Activated CD8-positive, alpha-beta memory T cell treated with anti-CD3 and anti-CD28 coated beads for 4 hours (primary cell): ENCODE measurements at places on chromosomes 3 and 15.

GRCh38 chr15:27166917-27167316 lies 195.9 kb downstream of the GABRG3 start:
- no peak for DNase-seq

DNA sequence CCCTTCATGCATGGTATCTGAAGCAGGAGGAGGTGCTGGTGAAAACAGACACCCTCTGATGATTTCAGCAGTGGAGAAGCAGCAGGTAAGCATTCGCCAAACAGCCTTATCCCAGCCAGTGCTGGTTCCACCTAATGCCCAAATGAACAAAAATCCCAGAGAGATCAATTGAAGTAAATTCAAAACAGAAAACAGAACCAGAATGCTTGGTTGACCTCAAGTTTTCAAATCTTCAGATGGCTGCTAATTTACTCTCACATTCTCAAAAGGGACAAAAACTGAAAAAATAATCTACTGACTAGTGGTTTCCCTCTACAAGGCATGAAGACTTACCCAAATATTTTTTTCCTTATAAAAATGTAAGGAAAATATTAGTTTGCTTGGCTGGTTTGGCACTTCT lies 87.0 kb upstream of the MYO5C start:
- no peak for DNase-seq

- DNase-seq = no peak
These were observed 110.4 kb downstream of the LRRC28 start for GRCh38 chr15:99361545-99362185.

- DNase-seq = no peak
These were observed 203.7 kb downstream of the ABHD5 start for GRCh38 chr3:43894176-43895049.

- no peak for DNase-seq
These were observed 19.1 kb upstream of the RPL22L1 start for GRCh38 chr3:170889132-170889531.

- no peak for DNase-seq
These were observed 1.4 kb upstream of the ROBO2 start for GRCh38 chr3:77038468-77038929.

DNA sequence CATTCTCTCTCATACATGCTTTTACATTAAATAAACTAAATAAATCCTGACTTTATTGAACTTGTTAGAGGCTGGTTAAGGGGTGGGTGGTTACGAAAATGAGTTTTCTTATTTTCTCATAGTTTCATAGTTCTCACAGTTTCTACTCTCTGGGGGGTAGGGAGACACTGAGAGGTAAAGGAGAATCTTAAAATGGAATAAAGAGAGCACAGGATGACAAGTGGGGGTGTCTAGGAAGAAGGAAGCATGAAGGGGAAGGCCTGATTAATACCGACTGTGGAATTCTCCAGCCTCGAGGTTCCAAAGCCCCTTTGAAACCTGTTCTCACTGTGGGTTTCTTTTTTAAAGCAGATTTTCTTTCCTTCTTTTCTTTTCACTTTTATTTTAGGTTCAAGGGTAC lies 66.4 kb upstream of the TRA2B start:
- DNase-seq = no peak

DNA sequence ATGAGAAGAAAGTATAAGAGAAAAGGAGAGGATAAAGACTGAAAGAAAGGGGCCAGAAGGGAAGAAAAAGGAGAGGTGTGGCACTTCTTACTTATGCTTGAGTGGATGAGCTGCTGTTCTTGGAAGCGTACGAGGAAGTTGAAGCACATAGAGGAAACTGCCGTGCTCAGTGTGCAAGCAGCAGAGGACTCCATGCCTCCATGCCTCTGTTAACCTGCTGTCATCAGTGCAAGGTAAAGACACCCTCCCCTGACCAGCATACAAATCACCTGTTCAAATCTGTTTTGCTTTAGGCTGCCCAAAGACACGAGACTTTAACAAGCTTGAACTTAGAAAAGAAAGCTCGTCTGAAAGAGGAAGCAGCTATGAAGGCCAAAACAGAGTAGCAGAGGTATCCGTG lies 6.4 kb downstream of the WDR5B start:
- DNase-seq = no peak

- no peak for DNase-seq
These were observed 7.4 kb upstream of the EIF4A2 start for GRCh38 chr3:186775999-186776398.

- DNase-seq = no peak
These were observed 202.0 kb upstream of the CFAP20DC start for GRCh38 chr3:59251869-59252268.

DNA sequence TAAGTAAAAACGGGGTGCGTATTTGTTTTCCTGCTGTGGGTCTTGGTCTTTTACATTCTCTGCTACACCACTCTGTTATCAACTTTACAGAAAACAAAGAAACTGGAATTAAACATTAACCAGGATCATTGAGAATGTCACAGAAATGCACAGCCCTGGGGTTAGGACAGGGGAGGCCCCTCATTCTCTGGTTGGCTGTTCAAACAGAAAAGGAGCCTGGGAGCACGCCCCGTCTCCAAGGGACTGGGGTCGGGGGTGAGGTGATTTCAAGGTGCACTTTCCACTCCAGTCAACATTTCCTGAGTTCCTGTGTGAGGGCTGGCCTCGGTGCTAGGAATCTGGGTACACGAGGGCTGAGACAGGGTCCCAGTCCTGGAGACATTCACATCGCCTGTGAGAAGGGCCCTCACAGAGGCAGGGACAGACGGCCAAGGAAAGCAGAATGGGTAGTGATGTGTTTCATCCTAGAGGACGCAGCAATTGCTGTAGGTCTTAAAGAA lies 30.3 kb downstream of the CPN2 start:
- no peak for DNase-seq
